ENCODE measurements at places on chromosomes 16 and 17.
A peak's percentile ranks its signal among the peaks of the same experiment; 100 is the strongest.

DNA sequence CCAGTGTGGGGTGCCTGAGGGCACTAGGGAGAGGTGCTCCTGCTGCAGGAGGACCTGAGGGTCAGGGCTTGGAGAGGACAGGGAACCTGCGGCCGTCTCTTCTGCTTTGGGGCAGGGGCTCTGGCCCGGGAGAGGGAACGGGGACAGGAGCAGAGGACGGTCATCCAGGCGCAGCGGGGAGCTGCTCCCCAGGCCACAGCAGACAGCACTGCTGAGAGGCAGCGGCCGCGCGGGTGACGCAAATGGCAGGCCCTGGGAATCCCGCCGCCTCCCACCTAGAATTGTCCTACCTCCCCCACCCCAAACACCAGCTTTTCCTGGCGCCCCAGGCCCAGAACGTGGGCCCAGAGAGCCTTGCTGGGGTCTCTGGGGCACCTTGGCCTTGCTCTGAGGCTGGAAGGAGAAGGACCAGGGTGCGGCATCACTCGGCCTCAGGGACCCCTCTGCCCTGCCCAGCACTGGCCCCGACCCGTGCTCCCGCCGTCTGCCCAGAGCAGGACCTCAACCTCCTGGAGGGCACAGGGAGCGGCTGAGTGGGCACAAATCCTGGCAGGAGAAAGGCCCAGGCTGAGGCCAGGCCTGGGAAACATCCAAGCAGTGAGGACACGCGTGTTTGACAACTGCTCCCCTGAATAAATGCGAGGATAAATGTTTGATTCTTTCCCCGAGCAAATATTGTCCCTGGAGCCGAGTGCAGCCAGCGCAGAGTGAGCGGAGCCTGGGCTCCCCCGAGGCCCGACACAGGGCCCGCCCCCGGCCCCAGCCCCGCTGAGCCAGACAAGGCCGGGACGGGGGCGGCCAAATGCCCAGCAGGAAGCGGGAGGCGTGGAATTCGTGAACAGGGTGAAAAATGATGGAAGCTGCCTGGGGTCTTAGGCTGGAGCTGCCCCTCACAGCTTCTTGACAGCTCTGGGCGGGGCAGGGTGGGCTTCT, 8.5 kb downstream of the SSTR5 start:
- no peak for DNase-seq

GRCh38 chr17:77475016-77475976, 334.5 kb downstream of the SEC14L1 start:
- no peak for DNase-seq

GRCh38 chr17:77772461-77772897, 186.0 kb upstream of the TNRC6C start:
- DNase-seq, result peak; percentile 57

GRCh38 chr17:58001461-58002124, 5.5 kb downstream of the SRSF1 start:
- DNase-seq, result no peak

GRCh38 chr17:44503147-44504029, at the start of gene GPATCH8:
Gene GPATCH8, minus strand, starts transcription at chr17:44503406. Its CDS starts 36 bp downstream, at chr17:44503370.
- DNase-seq, result peak; percentile 97

GRCh38 chr17:63434951-63435571, 11.0 kb downstream of the CYB561 start:
- no peak for DNase-seq

GRCh38 chr17:40402668-40403067, 15.0 kb downstream of the TOP2A start:
- DNase-seq, result no peak

GRCh38 chr17:82302991-82303943, 14.1 kb downstream of the CD7 start:
- DNase-seq, result no peak

DNA sequence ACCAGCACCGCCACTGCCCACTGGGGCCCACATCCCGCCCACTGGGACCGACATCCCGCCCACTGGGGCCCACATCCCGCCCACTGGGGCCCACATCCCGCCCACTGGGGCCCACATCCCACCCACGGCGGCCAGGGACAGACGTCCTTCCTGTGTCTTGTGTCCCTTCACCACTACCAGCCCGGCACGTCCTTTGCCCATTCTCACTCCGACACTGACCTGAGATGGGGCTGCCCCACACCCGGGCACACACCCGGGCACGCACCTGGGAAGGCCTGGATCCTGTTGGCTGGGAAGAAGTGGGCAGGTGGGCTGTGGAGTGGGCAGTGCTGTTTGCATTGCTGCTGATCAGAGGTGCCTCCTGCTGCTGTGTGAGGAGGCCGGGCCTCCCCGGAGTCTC, 28.4 kb upstream of the GNG13 start:
- no peak for DNase-seq

DNA sequence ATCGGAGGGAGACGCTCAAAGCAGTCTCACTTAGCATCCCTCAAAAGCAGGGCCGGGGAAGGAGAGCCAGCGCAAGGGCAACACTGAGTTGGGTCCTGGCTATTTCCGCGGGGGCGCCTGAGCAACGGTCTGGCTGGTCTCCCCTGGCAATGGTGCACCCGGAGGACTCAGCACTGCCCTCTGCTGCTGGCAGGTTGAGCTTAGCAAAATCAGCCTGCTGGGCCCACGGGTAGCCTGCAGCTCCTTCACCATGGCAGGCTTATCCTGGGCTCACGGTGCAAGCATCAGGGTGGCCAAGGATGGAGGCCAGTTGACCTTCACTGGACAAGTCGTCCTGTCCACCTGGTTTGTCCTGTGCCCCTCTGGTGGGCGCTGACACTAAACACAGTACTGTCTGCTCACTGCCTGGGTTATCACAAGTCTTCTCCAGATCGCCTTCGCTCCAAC, 14.4 kb upstream of the ALDH3A1 start:
- DNase-seq, result peak; percentile 5

GRCh38 chr16:4351880-4352279, 759 bp upstream of the PAM16 start:
- no peak for DNase-seq

DNA sequence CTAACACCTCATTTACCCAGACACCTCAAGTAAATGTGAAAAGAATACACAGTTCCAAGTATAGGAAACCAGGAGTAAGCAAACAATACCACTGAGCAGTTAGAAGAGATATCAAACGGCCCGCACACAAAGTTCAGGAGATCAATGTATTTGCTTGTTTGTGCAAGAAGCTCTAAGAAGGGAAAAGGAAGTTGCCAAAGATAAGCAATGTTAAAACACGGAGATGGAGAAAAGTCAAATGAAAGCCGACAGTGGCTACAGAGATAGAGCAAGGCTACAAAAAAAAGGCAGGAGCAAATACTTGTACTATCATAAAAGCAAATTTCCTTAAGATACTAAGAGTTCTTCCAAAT, 29.5 kb downstream of the PSME3IP1 start:
- no peak for DNase-seq

DNA sequence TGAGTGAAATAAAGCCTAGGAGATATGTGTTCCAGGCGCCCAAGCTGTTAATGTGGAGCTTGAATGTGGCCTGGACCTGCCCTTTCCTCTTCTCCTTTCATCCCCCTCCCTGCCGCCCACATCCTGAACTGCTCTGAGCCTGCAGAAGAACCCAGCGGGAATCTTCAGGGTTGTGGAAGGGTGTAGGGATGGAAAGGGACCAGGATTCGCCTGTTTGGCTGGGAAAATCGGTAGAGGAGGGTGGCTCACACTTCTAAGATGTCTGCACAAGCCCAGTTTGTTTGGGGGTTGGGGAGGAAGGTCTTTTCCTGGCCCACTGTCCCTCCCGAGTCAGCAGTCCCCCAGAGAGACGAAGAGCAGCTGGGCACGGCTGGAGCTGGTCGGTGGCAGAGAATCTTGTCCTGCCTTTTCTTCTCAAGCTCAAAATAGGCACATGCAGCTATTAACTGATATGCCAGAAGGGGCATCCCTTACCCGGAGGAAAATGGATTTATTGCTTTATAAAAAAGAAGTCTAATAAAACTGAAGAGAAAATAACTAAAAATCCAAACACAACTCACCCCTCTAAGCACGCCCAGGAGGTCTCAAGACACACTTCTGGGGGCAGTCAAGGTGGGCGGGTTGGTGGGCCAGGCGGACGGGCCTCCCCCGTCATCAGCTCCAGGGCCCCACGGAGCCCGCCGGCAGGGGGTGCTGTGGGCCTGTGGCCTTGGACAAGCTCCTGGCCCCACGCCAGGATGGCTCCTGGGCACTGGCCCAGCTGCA, 11.5 kb upstream of the PITPNA start:
- no peak for DNase-seq

GRCh38 chr16:49453021-49453420, 79.4 kb downstream of the C16orf78 start:
- DNase-seq, result no peak

GRCh38 chr16:86089334-86089900, 190.5 kb downstream of the IRF8 start:
- DNase-seq, result no peak

GRCh38 chr17:81292450-81292849, 2.7 kb downstream of the SLC38A10 start:
- no peak for DNase-seq

- DNase-seq, result no peak
Observed at GRCh38 chr17:32227910-32228309, 37.7 kb upstream of the RHBDL3 start.
